ENCODE measurements at places on chromosomes 7 and 10.
A peak's percentile ranks its signal among the peaks of the same experiment; 100 is the strongest.

DNA sequence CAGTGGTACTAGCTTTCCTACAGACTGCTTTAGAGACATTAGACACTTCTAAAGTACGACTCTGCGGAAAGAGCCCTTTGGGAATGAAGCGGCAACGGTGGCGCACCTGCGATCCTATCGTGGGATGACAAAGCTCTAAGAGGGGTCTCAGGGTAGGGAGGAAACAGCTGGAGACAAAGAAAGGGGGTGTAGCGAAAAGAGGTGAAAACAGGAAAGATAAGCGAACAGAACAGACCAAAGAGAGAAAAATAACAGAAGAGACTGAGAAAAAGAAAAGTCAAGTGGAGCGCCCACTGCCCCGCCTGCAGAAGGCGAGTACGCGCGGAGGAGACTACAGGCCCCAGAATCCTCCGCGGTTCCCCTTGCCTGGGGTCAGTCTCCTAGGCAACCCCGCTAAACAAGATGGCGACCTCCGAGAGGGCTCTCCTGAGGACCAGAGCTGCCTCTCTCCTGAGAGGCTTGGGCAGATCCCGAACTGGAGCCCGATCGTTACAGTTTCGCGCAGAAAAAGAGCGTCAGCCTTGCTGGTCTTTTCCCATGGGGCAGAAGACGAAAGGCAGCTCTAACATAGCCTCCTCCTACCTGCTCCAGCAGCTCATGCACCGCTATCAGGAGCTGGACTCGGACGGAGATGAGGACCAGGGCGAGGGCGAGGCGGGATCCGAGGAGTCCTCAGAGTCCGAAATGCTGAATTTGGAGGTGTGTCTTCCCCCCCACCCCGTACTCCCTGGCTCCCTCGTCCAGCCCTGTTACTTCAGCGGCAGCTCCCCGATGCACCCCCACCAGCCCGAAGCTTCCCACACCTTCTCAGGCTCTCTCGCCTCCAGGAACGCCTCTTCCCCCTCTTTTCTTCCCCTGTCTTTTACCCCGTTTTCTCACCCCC lies at the start of gene LRGUK:
Gene LRGUK (plus strand): TSS at position 375 of the 883 bp plus-strand sequence. CDS start 28 bp downstream, at position 403.
- peak; percentile 47 for DNase-seq

GRCh38 chr7:4188651-4189050 lies 493.4 kb upstream of the FOXK1 start:
- no peak for DNase-seq

GRCh38 chr7:111242141-111242755 lies 151.3 kb downstream of the LRRN3 start:
- DNase-seq, result no peak

DNA sequence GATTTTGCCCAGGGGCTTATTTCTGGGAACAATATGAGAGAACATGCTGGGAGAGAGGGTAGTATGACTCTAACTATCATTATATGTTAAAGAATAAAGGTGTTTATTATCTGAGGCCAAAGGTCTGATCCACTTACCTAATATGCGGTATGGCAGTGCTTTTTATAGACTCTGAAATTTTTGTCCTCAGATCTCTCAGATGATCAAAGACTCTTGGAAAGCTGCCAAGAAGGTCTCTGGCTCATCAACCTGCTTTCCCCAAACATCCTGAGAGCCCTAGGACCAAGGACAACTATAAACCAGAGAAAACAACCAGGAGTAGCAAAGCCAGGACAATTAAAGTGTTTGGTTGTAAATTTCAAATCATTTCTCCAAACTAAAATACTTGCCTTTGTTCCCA lies 255.7 kb upstream of the LRRN3 start:
- DNase-seq, result no peak

GRCh38 chr10:122040786-122041185 lies 51.8 kb downstream of the TACC2 start:
- no peak for DNase-seq

- no peak for DNase-seq
These were observed 309.7 kb downstream of the CSTF2T start for GRCh38 chr10:51389415-51390321.

DNA sequence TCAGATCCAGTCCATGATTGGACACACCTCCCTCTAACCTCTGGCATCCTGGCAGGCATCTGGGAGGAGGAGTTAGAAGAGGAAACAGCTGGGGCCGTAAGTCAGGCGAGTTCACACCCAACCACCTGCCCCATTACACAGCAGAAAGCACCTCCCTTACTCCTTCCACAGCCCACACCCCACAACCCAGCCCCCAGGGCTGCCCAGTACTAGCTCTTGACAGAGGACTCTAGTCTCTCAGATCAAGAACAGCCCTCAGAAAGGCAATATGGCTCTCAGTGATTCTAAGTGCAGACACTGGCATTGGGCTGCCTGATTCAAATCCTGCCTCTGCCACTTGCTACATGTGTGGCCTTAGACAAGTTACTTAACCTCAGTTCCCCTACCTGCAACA lies 34.1 kb downstream of the KCNMA1 start:
- DNase-seq, result no peak

DNA sequence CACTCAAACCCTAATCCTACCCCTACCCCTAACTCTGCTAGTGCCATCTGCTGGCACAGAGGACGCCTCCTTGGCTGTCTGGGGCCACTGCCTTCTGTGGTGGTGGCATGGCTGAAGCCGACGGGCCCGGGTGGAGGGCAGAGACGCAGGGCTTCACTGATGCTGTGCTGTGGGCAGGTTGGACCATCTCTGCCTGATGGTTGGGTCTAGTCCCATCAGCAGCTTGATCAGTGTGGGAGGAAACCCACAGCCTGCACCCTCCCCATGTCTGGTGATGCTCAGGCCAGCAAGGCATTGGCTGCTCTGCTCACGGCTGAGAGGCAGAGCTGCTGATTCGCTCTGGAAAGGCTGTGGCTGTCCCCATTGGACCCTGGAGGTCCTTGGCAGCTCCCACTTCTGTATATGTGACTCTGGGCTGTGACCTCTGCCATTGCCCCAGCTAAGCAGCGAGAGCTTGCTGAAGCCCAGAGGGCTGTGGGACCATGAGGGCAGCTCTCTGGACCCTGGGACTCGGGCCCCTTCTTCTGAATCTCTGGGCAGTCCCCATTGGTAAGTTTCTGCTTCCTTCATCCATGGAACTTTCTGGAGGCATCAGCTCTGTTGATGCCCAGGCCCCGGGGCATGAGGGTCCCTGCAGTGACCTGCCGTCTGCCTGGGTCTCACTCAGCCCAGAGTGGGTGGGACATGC lies at the start of gene SCART1:
Gene SCART1 (plus strand): TSS at position 430 of the 688 bp plus-strand sequence. CDS start 53 bp downstream, at position 483.
- DNase-seq, result no peak

DNA sequence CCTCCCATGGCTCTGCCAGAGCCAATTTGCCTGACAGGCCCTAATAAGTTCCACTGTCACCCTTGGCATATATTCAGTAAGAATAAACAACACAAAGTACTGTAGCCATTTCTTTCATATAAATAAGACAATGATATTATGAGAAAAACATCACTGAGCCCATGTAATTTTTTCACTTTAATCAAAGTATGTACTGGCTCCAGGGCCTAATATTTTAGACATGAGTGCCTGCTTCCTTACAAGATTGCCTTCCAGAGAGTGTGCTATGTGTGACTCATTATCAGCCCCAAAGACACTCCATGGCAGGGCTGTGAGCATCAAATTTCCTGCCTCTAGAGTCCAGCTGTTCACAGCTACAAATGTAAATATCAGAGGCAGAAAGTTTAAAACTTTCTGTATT lies 297.6 kb downstream of the LHFPL3 start:
- no peak for DNase-seq
